Globus pallidus (tissue), 1 donor: ENCODE measurements at places on chromosomes 5 and 9.

DNA sequence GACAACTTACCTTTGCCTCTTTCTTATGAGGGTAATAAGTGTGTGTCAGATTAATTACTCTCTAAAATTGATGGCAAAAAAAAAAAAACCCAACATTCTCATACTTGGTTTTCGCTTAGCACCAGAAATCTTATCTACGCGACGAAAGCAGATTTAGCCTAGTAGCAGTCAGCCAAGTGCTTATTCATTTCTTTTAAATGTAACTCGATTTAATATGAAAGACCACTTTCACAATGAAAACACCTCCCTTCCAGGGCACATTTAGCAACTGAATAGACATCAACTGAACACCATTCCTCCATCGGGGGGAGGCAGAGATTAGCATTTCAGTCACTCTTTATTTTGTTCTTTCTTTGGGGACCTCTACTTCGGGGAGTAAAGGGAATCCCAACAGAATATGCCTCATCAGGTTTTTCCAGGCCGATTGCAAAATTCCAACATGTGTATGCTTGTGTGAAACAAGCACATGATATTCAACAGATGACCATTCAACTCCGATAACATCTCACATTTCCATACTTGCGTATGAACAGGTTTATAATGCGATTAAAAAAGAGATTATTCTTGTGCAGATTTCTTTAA lies 124.1 kb upstream of the RETREG1 start:
- DNase-seq, result peak; percentile 43

DNA sequence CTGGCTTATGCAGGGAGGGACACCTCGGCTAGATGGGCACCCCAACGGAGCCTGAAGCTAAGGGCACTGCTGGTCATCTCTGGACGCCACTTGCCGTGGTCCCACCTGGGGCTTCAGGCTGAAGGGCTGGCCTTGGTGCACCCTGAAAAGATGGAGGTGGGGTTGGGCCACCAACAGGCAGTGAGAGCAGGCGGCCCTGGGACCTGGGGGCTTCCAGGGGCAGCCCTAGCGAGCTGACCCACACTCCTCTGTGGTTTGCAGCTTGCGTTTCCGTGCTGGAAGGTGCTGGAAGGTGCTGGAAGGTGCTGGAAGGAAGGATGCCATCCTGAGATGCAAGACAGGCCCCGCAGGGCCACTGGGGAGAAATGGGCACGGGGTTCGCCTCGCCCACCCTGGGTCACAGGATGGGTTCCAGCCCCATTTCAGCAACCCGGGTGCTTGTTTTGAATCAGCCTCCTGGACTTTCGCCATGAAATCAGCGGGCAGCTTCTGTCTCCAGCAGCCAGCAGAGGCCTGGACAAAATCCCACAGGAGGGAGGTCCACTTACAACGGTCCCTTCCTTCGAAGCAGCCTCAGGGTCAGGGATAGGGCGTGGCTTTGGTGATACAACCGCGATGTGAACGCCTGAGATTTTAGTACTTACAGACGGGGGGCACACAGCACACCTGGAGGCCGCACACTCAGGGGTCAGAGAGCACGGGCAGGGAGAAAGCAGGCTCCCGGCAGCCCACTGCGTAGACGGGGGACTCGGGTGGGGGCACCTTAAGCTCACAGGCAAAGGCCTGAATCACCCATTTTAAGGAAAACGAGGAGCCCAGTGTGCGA lies 303.1 kb upstream of the IRX4 start:
- DNase-seq, result no peak

- DNase-seq, result peak; percentile 44
Measured at GRCh38 chr5:43121913-43122484, 1.3 kb downstream of the ZNF131 start.

DNA sequence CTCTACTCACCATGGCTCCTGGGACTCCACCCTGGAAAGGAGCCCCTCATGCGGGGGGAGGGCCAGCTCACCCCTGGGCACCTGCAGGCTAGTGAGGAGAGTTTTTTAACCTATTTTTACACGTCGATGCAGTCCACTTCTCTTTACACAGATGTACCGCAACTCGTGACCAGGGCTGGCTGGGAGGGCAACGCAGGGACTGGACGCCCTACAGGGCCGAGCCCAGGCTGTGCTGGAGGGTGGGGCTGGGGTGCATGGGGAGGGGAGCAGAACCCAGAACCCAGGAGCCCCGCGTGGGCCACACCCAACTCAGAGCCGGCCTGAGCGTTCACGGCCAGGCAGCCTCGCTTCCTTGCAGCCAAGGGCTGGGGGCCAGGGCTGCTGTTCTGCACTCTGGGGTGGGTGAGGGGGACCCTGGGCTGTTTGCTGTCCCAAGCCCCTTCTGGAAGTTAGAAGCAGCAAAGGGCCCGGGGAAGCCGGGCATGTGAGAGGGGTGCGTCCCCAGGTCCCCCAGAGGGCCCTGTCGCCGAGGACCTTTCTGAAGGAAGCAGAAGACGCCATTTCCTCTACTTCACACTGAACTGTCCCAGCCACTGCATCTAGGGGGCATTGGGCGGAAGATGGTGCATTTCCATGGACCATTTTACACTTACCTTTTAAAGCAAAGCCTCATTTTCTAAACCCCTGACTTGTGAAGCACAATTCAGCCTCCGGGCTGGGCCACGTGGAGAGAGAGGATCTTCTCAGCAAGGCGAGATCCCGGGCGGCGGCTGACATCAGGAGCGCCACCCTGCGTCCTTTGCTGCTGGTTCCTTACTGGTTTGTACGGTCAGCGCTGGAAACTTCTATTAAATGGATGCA lies 90.5 kb downstream of the KCNT1 start:
- no peak for DNase-seq

GRCh38 chr9:105223544-105224140 lies 20.8 kb upstream of the SLC44A1 start:
- no peak for DNase-seq

DNA sequence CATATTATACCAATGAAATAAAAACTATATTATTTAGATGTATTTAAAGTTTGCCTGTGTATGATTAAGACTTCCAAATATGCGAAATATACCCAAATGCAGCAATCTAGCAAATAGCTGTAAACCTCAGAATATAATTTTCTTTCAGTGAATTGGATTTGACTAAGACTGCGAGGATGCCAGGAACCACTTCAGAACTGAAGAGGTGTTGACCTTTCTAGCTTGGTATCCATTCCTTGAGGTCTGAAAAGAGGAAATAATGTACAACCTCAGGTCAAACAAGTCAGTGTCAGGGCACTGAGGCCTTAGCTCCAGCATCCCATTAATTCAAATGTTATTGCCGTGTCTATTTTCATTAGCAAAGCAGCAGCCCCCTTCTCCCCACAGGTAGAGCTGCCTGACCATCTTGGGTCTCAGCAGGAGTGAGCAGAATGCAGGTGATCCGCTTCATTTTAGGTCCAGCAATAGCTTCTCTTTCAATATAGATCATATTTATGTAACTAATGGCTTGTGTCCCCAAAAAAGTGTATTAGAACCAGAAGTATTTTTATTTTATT lies 100.0 kb downstream of the KIAA1958 start:
- DNase-seq, result no peak

GRCh38 chr9:117488659-117489058 lies 73.8 kb upstream of the ASTN2 start:
- no peak for DNase-seq

DNA sequence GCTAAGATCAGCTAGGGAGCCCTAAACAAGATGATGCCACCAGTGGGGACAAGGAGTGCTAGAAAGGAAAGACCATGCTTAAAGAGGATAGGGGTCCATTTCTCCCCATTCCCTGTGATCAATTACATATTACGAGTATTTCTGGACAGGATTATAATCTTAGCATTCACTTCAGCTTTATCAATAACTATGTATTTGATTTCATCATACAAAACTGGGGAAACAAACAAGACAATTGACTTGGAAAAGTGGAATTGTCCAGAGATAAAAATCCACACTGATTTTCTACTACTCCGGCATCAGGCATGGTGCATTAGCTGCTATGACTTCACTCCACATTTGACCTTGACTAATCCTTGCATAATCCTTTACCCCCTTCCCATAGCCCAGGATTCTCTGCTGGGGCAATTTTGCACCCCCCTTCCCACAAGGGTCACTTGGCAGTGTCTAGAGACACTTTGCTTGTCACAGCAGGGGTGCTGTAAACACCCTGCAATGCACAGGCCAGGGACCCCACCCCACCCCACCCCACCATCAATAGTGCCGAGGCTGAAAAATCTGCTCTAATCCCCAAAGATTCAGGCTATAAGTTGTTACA lies 29.9 kb upstream of the UBE2QL1 start:
- DNase-seq, result no peak

DNA sequence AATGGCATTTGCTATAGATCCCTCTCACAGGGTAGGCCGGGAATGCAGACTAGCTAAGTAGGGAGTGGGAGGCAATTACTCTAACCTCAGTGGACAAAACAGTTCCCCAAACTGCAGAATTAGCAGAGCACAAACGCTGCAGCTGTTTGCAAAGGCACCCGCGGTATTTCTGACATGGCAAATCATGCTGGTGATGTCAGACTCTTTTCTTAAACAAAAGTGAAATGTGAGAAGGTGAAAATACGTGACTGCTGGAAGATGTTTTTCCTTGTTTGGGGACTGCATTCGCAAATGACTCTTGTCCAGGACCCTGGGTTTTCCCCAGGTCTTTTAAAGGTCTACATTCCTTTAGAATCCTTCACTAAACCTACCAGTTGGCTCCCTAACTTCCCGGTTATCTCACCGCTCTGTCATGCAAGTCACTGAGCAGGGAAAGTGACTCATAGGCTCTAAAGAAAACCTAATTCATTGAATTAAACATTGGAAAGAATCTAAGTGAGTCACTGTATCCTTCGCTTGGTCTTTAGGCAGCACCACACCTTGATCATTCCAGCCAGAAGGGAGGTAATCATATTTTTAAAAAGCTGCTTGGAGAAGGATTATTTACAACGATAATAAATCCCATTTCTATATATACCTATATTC lies 91.5 kb upstream of the DNAH5 start:
- no peak for DNase-seq

DNA sequence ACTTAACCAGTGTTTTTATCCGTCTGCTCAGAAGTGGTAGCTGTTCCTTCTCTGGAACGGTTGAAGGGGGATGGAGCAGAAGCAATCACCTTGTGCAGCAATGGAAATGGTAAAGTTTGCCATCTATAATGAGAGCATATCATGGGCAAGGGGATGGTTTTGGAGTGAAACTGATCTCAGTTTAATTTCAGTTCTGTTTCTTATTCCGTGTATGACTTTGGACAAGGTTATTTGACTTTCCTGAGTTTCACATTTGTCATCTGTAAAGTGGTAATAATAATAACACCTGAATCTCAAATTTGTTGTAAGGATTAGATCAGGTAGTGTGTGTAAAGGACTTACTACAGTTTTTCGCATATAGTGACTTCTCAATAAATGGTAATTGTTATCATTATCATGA lies 106.1 kb downstream of the PCSK1 start:
- DNase-seq, result no peak

GRCh38 chr5:157290981-157291711 lies 25.2 kb downstream of the CYFIP2 start:
- no peak for DNase-seq

GRCh38 chr5:59648949-59649921 lies 244.3 kb downstream of the PDE4D start:
- no peak for DNase-seq

- DNase-seq, result no peak
Measured at GRCh38 chr9:137757613-137758029, 120.0 kb upstream of the CACNA1B start.

- DNase-seq, result no peak
Measured at GRCh38 chr9:131001990-131002389, 7.0 kb upstream of the LAMC3 start.

- no peak for DNase-seq
Measured at GRCh38 chr5:78224358-78224757, 70.1 kb downstream of the AP3B1 start.

GRCh38 chr5:132019857-132020555 lies 8.5 kb upstream of the ACSL6 start:
- DNase-seq, result no peak

GRCh38 chr9:81391457-81391825 lies 297.9 kb downstream of the TLE1 start:
- no peak for DNase-seq

GRCh38 chr9:112866662-112867274 lies 23.9 kb downstream of the SLC46A2 start:
- DNase-seq, result no peak

- DNase-seq, result no peak
Measured at GRCh38 chr5:9149988-9150387, 395.9 kb downstream of the SEMA5A start.

DNA sequence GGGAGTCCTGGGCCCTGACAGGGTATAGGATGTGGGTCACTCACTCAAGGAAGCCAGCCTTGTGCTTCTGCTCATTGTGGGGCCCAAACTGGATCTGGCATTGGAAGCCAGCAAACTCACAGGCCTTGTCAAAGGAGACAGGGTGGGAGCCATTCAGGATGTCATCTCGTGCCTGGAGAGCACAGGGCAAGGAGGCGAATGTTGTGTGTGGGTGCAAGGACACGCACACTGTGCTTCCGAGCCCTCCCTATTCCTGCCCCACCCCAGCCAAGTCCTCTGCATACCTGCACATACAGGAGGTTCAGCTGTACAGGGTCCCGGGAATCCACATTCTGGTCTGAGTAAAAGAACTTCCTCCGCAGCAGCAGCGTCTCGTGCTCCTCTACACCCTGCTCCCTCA lies 8.1 kb downstream of the TLN1 start:
- DNase-seq, result no peak

- no peak for DNase-seq
Measured at GRCh38 chr9:37958154-37958553, 54.2 kb upstream of the SLC25A51 start.

DNA sequence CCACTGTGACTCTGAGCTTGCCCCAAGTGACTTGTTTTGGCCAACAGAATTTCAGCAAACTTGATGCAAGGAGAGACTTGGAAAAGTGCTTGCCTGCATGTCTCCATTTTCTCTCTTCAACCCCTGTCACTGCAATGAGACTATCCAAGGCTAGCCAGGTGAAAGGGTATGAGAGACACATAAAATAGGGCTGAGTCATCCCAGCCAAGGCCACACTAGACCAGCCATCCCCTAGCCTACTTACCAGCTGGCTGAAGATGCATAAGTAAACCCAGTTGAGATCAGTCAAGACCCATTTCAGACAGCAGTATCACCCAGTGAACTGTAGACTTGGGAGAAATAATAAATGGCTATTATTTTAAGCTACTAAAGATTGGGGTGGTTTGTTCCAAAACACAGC lies 52.9 kb upstream of the VLDLR start:
- no peak for DNase-seq

DNA sequence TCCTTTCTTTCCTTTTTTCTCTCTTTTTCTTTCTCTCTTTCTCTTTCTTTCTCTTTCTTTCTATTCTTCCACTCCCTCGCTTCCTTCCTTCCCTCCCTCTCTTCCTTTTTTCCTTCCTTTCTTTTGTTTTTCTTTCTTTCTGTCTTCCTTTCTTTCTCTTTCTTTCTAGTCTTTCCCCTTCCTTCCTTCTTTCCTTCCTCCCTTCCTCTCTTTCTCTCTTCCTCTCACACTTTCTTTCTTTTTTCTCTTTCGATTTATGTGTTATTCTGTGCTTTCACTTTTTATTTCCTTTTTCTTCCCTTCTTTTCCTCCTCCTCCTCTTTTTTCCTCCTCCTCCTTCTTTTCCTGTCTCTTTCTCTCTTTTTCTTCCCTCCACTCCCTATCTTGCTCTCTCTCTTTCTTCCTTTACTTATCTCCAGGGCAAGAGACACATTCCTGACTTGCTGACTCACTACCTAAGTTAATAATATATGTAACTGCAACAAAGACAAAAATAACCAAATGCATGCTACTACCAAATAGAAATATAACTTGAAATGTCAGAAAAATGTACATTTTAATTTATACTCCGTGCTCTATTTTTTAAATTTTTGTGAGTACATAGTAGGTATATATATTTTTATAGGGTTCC lies 445.5 kb downstream of the GABRG2 start:
- no peak for DNase-seq
